Mesothelial cell of epicardium (in vitro differentiated cells): ENCODE measurements at places on chromosomes 2 and 18. TPM values are rescaled to one million over a fixed set of nuclear protein-coding genes. Genes with fewer than 3 reads are reported as not detected.

DNA sequence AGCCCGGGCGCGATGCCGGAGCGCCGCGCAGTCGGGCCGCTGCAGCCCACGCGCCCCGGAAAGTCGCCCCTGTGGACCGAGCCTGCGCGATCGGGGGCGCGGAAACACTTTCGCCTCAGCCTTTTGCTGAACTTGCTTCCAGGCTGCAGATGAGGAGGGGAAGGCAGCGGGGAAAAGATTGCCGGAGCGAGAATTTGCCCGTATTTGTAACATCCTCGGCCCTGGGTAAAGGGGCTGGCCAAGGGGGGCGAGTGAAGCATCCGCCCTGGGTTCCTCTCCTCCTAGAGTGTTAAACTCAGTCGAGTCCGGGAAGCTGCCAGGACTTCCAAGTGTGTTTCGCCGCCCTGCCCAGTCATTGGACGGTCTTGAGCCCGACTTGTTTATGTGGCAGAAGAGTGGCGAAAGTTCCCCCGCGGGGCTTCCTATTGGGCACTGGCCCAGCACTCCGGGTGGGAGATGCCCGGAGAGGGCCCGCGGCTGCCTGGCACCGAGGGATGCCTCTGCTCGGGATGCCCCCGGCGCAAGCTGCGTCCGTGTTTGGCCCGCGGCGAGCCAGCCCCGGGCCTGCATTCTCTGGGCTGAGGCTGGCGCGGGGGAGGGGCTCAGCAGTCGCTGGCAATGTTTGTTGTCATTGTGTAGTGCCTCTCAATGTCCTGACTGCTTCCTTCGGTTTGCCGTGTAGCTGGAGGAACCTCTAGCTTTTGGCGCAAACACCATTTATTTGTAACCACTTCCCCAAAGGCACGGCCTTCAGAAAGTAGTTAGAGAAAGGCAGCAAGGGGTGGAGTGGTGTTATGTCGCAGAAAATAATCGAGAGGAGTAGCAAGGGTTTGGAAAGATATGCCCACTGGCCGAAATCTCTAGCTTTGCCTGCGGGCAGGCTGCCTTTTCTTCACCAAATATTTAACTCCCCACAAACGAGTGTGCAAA lies 1.1 kb downstream of the CYBRD1 start:
- peak; percentile 70 for DNase-seq

- no peak for DNase-seq
Observed at GRCh38 chr18:22411446-22411845, 6.3 kb downstream of the CTAGE1 start.

GRCh38 chr2:151523850-151524249 lies 114.1 kb downstream of the RIF1 start:
- DNase-seq, result no peak

GRCh38 chr18:59460072-59460420 lies 101.0 kb upstream of the LMAN1 start:
- no peak for DNase-seq

DNA sequence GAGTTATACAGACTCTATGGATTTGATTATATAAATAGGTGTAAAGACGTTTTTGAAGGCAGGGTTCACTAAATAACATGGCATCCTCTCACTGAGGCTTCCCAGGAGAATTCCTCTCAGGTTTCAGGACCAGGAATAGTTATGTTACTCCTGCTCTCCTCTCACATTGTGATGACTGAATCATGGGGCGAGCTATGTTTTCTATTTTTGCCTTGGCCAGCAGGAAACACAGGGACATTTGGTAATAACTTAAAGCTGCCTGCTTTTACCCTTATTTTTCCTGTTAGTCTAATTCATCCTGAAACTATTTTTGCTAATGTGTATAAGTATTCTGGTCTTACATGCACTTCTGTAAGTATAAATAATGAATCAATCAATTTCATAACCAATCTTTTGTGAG lies 115.3 kb upstream of the ITGB6 start:
- no peak for DNase-seq

- DNase-seq, result no peak
Observed at GRCh38 chr2:241111440-241111805, 9.3 kb upstream of the MTERF4 start.

DNA sequence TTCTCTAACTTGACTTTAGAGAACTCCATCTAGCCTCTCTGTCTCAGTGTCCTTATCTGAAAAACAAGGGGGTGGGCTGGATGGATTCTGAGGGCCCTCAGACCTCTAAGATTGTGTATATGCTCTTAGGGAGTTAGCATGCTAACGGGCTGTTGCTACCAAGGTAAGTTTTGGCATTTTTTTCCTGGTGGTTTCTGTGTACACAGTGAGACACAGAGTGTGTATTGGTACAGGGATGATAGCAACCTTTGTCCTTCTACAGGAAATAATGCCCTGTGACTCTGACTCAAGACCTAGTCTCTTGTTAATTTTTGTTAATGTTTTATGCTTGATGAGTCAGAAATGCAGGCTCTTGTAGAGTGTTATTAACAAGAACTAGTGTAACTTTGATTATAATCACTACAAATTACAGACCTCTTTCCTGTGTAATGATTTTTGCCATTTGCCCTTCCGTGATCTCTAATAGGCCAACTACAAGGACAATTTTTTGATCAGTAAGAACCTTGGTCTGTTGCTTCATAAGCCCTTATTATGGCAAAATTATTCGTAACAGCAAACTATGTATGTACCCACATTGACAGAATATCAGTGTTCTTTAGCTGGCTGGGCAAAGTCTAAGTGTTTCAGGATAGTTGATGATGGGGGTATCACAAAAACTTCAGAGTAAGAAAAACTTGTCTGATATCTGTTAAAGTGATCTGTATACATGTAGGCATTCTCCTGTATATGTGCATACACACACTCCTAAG lies 89.7 kb downstream of the SPTBN1 start:
- DNase-seq, result no peak

- peak; percentile 54 for DNase-seq
Observed at GRCh38 chr2:216632952-216633615, at the start of gene IGFBP2. TSS of gene IGFBP2 (plus strand) at chr2:216633420. CDS start at chr2:216633524, 104 bp downstream.

DNA sequence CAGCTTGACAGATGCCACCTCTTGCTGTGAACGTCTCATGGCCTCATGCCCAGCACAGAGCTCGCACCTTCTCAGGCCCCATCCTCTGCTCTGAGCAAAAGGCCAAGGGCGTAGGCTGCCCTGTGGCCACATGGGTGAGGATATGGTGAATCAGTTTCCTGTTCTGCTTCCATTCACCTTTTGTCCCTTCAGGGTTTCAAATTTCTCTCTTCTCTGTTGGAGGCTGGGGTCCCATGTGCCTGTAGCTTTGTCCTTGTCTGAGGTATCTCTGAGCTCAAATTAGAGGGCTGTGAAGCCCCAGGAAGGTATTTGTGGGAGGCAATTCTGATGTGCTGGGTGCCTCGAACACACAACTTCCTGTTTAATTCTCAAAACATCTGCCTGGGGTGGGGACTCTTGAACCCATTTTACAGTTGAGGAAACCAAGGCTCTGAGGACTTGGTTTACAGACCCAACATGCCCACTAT lies 29.0 kb downstream of the ZAP70 start:
- DNase-seq, result no peak

DNA sequence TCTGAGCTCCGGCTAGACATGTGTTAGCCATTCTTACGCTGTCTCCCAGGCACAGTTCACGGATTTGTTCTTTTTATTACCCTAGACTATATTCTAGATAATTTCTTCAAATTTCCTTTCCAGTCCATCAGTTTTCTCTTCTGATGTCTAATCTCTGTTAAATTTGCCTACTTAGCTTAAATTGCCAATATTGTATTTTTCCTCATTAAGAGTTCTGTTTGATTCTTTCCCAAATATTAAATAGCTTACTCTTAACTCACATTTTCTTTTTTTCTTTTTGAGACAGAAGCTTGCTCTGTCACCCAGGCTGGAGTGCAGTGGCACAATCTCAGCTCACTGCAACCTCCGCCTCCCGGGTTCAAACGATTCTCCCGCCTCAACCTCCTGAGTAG lies 21.2 kb downstream of the CROCC2 start:
- DNase-seq, result no peak

- DNase-seq, result no peak
Observed at GRCh38 chr2:222797261-222797660, 63.6 kb upstream of the ACSL3 start.

GRCh38 chr18:54323970-54324369 lies 33.7 kb downstream of the STARD6 start:
- no peak for DNase-seq

DNA sequence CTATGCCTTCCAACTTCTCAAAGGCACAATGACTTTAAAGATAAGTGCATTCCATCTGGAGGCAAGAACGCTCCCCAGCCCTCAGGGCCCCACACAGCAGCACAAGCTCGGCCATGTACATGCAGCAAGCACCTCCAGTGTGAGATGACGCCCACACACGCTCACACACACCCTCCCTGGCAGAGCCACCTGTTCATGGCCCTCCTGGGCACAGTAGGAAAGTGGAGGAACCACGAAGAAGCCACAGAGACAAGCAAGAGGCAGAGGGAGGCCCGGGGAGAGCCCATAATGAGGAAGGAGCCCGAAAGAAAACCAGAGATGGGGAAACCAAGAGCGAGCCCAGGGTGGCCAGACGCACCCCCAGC lies 21.7 kb downstream of the BIN1 start:
- no peak for DNase-seq

- no peak for DNase-seq
Observed at GRCh38 chr18:75524181-75524580, 96.7 kb upstream of the SMIM21 start.

DNA sequence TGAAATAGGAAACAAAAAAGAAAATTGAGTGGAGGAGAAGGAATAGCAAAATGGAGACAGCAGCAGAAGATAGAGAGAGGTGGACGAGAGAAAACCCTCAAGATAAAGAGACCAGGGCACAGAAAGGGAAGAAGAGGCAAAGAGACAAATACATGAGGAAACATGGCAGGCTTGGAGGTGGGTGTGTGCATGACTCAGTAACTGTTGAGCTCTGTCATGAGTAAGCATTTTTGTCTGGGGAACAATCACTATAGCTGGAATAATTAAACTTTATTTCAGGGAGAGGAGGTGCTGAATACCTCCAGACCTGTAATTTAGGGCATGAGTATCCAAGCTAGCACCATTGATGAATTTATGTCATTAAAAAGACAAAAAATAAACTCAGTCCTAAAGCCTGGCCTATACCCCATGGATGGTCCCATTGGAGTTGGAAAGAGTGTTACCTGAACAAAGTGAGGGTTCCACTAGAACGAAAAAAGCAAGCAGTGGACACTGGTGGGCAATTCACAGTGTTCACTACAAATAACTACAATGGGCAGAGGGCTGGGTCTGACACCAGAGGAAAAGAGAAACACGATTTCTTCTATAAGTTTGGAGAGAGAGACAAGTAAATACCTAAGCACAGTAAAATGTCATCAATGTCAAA lies 145.5 kb downstream of the ADCYAP1 start:
- no peak for DNase-seq

The RUFY4 gene
- total RNA-seq, result not detected in 3 replicates

The SH2D6 gene
- total RNA-seq, result 0.35 to 0.79 TPM (median 0.38 TPM) in 3 replicates

The ZNF513 gene
- total RNA-seq, result 25.0 to 25.7 TPM (median 25.1 TPM) in 3 replicates

The FSHR gene
- not detected in 3 replicates for total RNA-seq

The DPY30 gene
- 62.6 to 70.6 TPM (median 63.7 TPM) in 3 replicates for total RNA-seq

The AKAIN1 gene
- not detected in 3 replicates for total RNA-seq
